ENCODE measurements at places on chromosomes 7 and 10.

DNA sequence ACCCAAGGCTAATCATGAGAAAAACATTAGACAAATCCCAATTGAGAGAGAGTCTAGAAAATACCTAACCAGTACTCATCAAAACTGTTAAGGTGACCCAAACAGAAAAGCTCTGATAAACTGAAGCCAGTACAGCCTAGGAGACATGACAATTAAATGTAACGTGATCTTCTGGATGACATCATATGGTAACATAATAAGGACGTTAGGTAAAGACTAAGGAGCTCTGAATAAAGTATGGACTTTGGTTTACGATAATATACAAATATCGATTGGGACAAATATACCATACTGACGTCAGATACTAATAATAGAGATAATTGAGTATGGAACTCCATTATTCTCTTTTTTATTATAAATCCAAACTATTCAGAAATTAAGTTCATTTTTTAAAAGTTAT lies 561.1 kb upstream of the STEAP1 start:
- DNase-seq = no peak

DNA sequence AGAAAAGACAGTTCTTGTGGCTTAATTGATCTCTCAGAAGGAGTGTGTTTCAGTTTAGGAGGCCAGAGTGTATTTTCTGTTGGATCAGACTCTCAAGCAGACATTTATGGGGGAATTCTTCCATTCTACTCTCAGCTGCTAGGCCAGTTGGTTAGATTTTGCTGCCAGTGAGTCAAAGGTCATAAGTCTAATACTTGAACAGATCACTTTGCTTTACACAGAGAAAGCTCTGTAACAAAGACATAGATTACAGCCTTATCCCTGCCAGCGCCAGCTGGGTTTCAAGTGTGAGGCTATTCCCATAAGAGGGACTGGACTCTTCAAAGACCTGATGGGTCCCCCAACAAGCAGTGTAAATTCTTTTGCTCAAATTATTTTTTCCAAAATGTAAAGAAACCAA lies 145.6 kb upstream of the SEMA3C start:
- DNase-seq = no peak

GRCh38 chr10:46527241-46527811 lies 29.1 kb downstream of the GPRIN2 start:
- no peak for DNase-seq

DNA sequence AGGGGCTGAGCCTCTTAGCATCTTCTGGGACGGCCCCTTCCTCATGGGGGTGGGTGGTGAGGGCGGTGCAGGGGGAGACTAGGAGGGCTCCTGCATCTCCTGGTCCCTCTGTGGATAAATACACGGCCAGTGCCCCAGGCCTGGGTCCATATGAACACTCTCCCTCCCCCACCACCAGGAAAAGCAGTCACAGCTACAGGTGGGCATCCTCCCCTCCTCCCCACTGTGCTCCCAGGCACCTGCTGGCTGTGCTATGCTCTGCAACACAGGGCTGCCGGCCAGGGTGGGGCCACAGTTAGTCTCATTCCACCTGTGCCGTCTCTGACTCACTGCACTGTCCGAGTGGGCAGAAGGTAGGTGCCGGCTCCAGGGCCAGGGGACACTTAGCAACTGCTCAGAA lies 87.3 kb upstream of the INSIG1 start:
- no peak for DNase-seq

DNA sequence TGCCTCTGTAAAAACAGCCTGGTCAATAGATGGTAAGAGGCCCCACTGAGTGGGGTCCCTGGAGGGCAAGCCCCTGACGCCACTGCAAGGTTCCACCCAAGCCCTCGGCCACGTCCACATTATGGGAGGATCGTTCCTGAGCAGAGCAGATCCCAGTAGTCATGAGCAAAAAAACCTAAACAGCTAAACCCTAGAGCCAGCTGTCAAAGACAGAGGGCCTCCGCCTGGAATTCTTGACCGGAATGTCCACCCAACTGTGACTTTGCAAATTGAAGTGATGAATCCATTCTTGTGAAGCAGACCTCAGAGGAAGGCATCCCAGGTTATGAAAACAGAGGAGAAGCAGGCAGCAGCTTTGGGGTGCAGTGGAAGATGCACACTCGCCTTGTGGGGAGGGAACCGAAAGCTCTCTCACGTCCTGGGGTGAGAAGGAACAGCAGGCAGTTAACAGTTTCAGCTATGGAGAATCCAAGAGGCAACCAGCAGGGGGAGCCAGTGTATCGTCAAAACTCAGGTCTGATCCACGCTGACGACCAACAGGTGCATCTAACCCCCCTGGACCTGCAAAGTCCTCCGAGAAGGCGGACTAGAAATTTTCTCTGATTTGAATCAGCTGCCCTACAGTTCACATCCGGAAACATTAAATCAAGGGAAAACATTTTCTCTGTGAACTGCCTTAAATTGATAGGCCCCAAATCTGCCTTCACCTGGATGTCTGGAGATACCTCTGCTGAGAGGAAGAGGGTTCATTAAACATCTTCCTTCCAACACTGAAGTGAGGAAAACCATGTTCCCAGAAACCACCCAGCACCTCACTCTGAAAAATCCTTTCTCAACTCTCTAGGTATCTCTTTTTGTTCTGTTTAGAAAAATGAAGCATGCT lies 139.1 kb upstream of the PFKP start:
- peak; percentile 66 for DNase-seq

All from thymus (tissue), 14 donors.